ENCODE measurements at places on chromosomes 2 and 18.

GRCh38 chr2:105518897-105519296, 120.0 kb upstream of the FHL2 start:
- no peak for DNase-seq

GRCh38 chr2:113337809-113338208, 59.1 kb upstream of the PAX8 start:
- DNase-seq = no peak

GRCh38 chr2:74472945-74473258, 422 bp upstream of the MRPL53 start:
- DNase-seq = no peak

- peak; percentile 36 for DNase-seq
Measured at GRCh38 chr2:112692918-112693317, 27.9 kb upstream of the NT5DC4 start.

GRCh38 chr18:61988100-61988499, 95.3 kb upstream of the RNF152 start:
- no peak for DNase-seq

All from activated T-cell treated with anti-CD3 and anti-CD28 coated beads for 48 hours (primary cell).